ENCODE measurements at places on chromosomes 16 and 17.

DNA sequence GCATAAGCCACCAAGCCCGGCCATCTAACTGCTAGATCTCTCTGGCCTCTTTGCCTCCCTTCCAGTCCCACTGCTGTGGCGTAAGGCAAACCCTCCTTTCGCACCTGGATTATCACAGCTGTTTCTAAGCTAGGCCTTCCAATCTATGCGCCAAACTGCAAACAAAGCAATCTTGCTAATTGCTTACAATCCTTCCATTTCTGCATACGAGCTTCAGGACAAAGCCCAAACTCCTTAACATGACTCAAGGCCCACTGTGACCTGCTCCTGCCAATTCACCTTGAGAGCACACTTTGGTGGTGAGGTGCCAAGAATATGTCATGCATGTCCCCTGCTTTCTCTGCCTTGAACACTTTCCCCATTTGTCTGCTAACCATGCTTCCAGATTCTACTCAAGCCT lies 6.0 kb upstream of the ARL5C start:
- no peak for DNase-seq

DNA sequence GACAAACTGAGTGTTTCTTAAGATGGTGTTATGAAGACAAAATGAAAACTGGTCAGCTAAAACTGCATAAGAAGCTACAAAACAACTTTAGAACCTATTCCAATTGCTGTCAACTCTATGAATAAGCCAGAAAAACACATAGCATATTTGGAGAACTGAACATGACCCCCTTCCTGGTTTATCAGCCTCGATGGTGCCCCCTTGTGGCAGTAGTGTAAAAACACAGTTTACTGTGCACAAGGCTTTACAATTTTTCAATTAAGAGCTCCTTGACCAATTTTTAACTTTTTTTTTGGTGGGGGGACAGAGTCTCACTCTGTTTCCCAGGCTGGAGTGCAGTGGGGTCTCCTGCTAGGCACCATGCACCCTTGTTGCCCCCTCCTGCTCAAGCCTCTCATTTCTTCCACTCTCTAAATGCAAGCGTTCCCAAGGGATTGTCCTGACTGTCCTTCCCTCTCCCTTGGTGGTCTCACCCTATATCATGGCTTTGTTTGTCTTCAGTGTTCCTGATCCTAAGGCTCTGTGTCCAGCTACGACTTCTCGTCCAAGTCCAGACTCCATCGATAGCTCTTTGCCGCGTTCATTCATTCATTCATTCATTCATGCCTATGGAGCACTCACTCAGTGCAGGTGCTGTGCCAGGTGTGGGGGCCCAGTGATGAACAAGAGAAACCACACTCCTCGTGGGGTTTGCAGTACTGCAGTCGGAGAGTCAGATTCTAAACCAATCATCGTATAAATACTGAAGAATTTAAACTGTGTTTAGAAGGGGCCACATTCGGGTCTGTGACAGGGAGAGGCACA lies 7.5 kb downstream of the EIF1 start:
- DNase-seq = peak; percentile 62

- no peak for DNase-seq
Measured at GRCh38 chr17:47866941-47867340, 16.0 kb upstream of the SP6 start.

GRCh38 chr16:81405702-81406113 lies 38.9 kb upstream of the CMIP start:
- DNase-seq = no peak

- DNase-seq = peak; percentile 86
Measured at GRCh38 chr16:23896832-23897821, 61.3 kb downstream of the PRKCB start.

GRCh38 chr17:39981207-39981741 lies 667 bp downstream of the PSMD3 start:
- no peak for DNase-seq

DNA sequence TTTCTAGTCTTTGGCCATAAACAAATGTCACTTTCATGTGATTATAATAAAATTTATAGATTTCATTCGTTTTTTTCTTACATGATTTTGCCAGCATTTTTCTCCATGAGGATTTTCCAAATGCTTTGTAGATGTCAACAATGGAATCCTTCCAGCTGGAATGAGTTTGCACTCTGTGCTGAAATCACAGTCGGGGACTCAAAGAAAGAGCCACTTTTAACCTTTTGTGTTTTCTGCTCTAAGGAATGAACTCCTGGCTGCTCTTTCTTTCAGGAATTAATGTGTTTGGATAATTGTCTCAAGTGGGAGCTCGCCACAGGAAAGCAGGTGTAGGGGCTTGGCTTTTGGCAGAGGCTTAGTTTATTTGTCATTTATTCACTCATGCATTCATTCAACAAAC lies 372.3 kb upstream of the SALL1 start:
- DNase-seq = no peak

DNA sequence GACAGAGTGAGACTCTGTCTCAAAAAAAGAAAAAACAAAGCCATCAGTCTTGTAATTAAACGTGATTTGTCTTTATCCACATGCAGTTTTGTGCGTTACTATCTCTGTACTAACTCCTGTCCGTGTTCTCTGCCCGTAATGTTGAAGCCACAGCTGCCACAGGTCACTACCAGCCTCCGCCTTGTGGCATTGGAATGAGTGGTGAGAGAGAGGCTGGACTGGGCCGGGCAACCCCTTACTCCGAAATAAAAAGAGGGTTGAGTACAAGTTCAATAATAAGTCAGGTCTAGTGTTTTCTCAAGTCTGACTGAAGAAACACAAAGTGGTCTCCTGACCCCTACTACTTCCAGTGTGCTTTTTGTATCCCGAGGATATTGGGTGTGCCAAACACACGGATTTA lies 5.4 kb downstream of the DNAJA3 start:
- no peak for DNase-seq

DNA sequence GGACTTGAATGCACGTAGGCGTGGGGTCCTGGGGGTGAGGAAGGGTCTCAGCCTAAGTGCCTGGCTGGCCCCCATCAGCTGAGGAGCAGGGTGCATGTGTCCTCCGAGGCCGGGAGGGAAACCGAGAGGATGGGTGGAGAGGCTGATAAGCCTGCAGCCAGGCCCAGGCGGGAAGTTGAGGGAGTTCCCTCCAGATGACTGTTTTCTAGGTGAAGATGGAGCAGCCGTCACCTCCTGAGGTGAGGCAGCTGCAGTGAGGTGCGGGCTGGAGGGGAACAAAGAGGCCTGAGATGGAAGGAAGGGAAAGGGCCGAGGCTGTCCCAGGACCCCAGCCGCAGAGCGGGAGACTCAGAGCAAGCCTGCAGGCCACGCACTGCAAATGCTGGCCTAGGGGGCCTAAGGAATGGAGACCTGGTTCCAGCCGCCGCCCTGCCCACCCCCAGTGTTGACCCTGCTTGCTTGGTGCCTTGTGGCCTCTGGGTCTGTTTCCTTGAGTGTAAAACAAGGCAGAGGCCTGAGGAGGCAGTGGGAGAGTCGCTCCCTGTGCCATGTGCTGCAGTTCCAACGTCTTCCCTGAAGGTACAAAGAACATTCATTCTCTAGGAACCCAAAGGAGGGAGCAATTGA lies 3.0 kb downstream of the PECAM1 start:
- no peak for DNase-seq

- DNase-seq = no peak
Measured at GRCh38 chr17:76753061-76753961, 15.4 kb downstream of the MFSD11 start.

DNA sequence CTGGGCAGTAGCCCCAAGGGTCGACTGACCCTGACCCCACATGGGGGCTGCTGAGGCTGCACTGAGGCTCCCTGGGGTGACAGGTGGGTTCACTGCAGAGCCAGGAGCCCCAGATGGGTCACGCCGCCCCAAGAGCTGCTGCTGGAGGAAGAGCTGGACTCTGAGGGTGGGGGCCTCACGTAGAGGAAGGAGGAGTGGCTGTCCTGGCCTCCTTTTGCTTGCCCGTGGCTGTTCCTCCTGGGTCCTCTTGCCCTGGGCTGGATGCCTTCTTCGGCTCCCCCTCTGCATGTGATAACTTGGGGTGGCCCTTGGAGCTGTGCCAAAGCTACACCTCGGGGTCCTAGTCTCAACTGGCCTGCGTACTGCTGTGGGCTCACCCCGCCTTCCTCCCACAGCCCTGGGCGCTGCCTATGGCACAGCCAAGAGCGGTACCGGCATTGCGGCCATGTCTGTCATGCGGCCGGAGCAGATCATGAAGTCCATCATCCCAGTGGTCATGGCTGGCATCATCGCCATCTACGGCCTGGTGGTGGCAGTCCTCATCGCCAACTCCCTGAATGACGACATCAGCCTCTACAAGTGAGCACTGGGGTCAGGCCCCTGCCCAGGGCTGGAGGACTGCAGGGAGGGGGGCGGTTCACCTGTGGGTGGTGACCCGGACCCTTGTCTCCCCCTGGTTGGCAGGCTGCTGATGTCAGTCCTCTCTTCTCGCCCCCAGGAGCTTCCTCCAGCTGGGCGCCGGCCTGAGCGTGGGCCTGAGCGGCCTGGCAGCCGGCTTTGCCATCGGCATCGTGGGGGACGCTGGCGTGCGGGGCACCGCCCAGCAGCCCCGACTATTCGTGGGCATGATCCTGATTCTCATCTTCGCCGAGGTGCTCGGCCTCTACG lies 1.1 kb upstream of the AMDHD2 start:
- DNase-seq = no peak

GRCh38 chr16:20874088-20874581 lies 26.0 kb downstream of the DCUN1D3 start:
- no peak for DNase-seq

DNA sequence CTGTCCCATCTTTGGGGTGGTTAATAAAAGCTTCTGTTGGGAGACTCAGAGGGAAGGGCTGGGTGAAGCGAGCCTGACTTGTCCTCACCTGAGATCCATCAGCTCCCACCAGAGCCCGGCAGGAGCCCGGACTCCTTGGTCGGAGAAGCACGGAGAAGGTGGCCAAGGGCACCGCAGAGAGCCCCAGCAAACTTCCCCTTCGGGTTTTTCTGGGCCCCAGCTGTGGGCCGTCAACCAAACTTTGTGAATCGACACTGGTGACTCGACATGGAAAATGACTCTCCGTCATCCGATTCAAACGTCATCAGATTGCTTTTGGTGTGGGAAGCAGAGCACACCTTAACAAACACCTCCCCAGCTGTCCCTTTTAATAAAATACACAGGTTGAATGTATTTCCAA lies 21.4 kb downstream of the ENPP7 start:
- DNase-seq = no peak

DNA sequence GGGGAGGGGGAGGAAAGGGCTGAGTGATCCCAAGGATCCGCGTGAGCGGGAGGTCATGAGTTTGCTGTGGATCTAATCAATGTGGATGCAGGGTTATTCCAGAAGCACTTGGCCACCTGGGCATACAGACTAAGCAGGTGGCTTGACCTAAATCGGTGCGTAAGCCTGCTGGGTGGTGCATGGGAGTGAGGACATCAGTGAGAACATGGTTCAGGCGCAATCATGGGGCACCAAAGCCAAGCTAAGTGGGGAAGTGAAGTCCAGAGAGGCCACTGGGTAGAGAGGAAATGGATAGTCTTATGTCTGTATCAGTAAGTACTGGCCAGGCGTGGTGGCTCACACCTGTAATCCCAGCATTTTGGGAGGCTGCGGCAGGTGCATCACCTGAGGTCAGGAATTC lies 18.9 kb upstream of the MFSD6L start:
- no peak for DNase-seq

DNA sequence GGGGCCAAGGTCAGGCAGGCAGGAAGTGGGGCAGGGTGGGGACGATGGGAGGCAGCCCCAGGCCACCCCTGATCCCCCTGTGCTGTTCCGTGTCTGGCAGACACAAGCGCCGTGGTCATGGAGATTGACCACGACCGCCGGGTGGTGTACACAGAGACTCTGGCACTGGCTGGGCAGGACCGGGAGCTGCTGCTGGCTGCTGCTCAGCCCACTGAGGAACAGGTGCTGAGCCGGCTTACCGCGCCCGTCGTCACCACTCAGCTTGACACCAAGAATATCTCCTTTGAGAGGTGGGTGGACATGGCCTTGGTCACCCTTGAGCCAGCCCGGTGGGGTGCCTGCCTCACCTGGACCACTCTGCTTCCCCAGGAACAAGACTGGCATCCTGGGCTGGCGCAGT lies 13.7 kb downstream of the CORO6 start:
- DNase-seq = no peak

Data from GDM1 (cell line).